ENCODE measurements at places on chromosomes 3 and 15. TPM values are rescaled to one million over a fixed set of nuclear protein-coding genes. Genes with fewer than 3 reads are reported as not detected.

DNA sequence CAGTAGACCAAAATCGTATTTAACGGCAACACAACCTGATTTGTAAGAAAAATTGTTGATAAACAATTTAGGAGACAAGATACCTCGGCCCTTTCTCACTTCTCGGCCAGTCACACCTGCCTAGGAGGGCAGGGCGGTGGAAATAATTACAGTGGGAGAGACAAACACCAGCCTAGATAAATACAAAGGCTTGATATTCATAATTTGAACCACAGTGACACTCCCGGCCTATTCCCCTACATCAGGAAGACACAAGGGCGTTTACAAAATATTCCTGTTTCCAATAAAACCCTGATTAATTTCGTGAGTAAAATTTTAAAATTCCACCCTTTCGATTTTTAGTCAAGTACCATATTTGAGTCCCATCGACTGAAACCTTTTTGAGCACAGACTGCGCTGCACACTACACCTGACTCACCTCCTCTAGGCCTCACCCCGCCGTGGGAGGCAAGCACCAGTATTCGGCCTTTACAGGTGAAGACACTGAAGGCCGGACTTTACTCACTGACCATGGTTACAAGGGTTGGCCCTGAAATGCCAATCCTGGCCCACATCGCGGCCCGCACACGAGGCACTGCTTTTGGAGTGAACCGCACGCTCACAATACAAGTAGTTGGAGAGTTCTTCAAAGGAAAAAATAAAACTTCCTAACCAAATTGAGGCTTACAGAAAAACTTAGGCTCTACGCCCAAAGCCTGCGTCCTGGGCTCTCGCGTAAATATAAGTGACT, 794 bp downstream of the ARPP19 start:
- peak; percentile 51 for DNase-seq

DNA sequence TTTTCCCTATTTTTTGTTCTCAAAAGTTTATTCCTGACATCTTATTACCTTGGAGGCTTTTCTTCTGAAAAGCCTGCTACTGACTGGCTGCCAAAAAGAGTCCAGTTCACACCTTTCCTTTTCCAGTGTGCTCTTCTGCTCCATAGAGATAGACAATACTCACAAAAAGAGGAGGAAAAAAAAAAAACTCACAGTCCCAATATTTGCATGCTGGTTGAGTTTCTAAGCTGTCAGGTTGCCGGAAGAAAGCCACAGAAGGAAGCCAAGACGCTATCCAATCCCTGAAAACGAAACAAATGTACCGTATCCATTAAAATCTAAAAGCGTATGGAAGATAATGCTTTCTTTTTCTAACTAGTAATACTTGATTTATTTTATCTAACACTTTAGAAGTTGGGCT, 299.5 kb downstream of the CADM2 start:
- no peak for DNase-seq

DNA sequence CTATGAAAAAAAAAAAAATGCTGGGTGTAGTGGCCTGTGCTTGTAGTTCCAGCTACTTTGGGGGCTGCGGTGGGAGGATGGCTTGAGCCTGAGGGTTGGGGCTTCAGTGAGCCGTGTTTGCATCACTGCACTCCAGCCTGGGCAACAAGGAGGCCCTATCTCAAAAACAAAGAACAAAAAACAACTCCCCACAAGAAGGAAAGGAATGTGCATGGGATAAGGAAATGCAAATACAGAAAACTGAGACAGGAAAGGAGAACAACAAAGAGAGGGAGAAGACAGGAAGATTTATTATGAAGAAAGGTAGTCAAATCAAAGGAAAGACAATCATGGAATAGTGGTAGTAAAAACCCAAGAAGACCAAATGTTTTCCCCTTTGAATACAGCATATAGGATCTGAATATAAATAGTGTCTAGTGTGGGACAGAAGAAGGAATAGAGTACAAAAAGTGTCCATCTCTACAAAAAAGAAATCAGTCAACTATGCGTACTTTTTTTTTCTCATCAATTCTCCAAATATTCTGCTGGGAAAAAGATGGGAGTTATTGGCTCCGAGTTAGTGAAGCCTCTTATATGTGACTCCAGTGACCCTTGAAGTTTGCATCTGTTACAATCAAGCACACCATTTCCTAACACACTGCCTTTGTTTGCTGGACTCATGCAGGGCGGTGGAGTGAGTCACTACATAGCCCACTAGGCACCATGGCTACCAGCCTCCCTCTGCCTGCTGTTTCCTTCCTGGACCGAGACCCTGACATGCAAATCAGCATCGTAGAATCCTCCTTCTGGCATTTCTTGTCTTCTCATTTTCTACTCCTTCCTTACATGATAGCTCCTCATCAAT, 101.2 kb upstream of the PTX3 start:
- peak; percentile 49 for DNase-seq

DNA sequence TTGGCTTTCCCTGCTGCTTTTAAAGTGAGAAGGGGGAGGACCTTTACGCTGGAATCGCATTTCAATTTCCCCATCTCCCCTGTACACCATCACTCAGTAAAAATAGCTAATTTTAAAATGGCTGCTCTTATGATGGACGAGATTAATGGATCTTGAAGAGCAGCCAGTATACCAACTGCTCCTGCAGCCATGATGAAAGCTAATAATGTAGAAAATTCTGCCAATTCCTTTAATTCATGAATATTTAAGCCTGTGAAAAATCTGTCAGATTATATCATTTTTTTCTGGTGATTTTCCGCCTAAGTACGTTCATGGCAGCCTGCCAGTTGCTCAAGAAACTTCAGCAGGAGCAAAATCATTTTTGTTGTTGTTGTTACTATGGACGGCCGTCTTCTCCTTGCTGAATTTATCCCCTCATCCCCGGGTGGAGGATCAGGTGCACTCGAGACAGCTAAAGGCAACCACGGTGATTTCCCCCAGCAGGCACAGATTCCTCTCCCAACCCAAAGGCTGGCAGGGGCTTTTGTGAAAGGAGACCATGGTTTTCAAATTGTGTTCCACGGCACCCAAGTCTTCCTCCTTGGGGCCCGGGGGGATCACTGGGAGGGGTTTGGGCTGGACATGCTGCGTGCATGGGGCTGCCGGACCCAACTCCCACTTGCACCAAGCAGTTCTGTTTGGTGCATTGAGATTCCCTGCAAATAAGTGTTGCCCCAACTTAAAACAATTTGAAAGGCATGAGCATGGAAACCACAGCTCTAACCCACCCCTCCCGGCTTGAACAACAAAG, 289.6 kb downstream of the UACA start:
- peak; percentile 71 for DNase-seq

- no peak for DNase-seq
These were observed 108.4 kb downstream of the MEGF11 start for GRCh38 chr15:66144978-66145725.

GRCh38 chr3:114331710-114332109, 37.9 kb downstream of the TIGIT start:
- DNase-seq, result no peak

GRCh38 chr3:155889212-155889611, 18.8 kb downstream of the GMPS start:
- DNase-seq, result no peak

ERICH6 gene
- total RNA-seq, result 0.41 TPM

LRRC31 gene
- total RNA-seq, result not detected

LMAN1L gene
- total RNA-seq, result not detected
